ENCODE measurements at places on chromosomes 5 and 9.
A peak's percentile ranks its signal among the peaks of the same experiment; 100 is the strongest.

- DNase-seq, result no peak
Observed at GRCh38 chr9:110148891-110149290, 59.1 kb downstream of the C9orf152 start.

- DNase-seq, result no peak
Observed at GRCh38 chr5:134020188-134020587, 15.4 kb upstream of the VDAC1 start.

- DNase-seq, result no peak
Observed at GRCh38 chr5:72314571-72315172, 5.4 kb downstream of the MRPS27 start.

GRCh38 chr9:121023064-121023463 is 27.0 kb downstream of the C5 start:
- no peak for DNase-seq

DNA sequence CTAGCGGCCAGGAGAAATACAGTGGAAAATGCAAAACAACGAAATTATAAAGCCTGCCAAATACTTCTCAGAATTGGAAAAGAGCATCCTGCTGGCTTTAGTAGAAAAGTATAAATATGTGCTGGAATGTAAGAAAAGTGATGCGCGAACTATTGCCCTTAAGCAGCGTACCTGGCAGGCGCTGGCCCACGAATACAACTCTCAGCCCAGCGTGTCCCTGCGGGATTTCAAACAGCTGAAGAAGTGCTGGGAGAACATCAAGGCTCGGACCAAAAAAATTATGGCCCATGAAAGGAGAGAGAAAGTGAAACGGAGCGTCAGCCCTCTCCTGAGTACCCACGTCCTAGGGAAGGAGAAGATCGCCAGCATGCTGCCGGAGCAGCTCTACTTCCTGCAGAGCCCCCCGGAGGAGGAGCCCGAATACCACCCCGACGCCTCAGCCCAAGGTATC is 15.0 kb downstream of the MSANTD3 start:
- no peak for DNase-seq

DNA sequence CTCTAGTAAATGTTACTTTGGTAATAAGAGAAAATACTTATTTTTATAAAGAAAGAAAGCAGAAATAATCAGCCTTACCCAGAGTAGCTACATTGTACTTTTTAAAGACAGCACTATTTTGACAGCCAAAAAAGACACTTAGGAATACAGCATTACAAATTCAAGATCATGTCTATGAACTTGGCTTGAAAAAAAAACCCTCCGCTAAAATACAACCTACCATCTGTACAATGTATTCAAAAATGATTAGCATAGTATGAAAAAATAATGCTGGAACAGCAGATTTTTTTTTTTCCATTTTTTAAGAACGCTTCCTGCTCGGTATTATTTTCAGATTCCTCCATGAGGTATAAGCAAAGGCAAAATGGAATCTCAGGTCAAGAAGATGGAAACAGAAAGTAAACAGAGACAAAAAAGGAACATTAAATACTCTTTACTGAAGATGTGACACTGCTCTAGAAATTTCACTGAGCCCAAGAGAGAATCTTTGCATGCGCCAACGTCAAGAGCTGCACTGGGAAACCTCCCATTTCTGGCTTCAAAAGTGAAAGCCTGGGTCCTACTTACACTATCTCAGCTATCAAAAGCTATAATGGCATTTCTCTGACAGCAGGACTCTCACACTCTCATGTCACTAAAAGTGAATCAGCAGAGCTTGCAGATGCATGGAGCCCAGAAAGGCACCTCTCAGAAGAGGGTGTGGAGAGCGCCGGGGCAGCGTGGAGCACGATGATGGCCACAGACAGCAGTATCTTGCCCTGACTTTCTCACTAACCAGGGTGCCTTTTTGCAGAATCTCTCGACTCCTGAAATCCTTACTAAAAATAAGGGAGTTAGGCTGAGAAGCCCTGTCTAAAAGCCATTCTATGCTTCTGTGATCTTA is 167.4 kb downstream of the ELAVL2 start:
- DNase-seq, result no peak

GRCh38 chr5:122311497-122311960 is 508 bp upstream of the SNCAIP start:
- DNase-seq, result peak; percentile 63

DNA sequence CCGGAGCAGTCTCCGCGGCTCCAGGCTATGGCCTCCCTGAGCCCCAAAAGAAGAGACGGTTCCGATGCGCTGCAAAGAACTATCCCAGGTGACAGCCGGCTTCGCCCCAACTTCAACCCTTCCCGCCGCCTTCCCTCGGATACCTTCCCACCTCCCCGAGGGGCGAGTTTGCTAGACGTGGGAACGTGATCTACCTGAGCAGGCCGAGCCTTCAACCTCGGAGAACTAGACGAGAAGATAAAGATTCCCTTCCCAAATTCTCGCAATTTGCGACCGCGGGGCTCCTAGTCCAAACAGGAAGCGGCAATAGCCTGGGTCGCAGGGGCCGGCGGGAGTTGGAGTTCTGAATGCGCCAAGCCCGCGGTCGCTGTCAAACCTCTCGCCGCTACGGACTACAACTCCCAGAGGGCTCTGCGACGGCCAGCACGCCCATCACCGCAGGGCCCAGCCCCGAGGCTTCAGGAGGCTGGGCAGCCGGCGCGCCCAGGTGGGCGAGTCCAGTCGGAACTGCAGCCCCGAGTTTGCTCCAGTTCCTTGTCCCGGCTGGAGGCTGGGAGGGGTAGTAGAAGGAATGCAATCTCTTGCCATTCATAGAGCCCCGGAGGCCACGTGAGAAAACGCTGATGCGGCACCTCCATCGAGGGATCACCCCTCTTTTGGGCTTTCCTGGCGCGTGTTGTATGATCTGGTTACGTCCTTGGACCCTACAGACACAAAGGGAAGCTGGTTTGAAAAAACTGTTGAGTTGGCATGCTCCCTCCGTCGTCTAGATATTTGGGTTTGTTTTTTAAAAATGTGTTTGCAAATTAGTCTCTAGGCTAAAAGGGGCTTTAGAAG is at the start of gene SLC38A9:
Gene SLC38A9, minus strand, starts transcription at position 302 of the 837 bp plus-strand sequence. CDS start 14,366 bp downstream, outside the sequence.
- peak; percentile 96 for DNase-seq

DNA sequence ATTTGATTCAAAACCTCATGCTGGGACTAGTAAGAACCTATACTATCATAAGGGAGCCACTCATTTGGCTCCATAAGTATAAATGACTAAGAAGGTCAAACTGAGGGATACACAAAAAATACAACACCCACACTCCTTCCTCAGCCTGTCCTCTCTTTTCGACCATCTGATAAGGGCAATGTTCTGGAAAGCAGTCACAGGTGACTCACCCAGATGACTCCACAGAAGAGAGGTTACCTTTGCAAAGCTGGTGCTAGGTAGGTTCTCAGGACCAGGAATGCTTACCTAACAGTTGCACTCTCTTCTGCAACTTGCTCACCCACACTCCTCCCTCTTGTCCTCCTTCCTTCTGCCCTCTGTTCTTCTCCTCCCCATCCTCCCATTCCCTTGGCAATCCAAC is 32.9 kb downstream of the LHFPL2 start:
- DNase-seq, result no peak

- no peak for DNase-seq
Observed at GRCh38 chr5:115349001-115349817, 52.8 kb upstream of the CCDC112 start.

DNA sequence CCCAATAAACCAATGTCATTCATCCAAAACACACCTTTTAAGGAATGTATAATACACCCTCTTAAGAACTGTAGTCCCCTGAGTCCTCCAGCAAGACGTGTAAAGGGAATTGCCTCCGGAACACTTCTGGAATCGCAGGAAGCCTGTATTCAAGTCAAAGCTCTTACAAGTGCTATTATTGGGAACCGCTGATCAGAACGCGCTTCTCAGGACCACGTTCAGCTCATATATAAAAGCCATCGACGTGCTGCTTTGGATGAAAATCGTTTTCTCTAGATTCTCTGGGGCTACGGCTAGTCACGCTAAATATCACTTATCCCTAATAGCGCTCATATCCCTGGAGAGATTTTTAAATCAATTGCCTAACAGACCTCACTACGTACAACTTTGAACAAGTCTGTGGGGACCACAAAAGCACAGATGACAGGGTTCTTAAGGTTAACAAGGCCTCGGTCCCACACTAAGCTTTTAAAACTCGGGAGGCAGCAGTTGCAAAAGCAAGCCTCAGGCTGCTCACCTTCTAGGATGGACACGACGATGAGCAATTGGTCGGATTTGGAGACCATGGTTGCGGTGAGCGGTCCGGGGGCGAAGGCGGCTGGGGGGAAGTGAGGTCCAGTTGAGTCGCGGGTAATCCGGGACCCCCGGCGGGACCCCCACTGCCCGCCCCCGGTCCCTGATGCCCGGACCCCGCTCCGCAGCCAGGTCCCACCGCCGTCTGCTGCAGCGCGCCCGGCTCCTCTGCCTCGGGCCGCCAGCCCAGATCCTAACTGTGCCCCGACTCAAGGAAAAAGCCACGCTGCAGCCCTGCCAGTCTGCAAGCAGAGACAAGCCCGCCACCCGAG is 548 bp downstream of the CEP120 start:
- DNase-seq, result no peak

DNA sequence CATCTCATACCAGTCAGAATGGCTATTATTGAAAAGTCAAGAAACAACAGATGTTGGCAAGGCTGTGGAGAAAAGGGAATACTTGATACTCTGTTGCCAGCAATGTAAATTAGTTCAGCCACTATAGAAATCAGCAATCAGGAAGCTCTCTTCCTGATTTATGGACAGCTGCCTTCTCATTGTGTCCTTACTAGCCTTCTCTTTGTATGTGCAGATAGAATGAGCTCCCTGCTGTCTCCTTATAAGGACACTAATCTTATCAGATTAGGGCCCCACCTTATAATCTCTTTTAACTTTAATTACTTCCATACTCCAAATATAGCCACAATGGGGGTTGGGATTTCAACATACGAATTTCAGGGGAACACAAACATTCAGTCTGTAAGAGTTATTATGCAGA is 38.0 kb downstream of the KCNV2 start:
- DNase-seq, result no peak

GRCh38 chr9:109821711-109822110 is 41.7 kb downstream of the PALM2AKAP2 start:
- no peak for DNase-seq

DNA sequence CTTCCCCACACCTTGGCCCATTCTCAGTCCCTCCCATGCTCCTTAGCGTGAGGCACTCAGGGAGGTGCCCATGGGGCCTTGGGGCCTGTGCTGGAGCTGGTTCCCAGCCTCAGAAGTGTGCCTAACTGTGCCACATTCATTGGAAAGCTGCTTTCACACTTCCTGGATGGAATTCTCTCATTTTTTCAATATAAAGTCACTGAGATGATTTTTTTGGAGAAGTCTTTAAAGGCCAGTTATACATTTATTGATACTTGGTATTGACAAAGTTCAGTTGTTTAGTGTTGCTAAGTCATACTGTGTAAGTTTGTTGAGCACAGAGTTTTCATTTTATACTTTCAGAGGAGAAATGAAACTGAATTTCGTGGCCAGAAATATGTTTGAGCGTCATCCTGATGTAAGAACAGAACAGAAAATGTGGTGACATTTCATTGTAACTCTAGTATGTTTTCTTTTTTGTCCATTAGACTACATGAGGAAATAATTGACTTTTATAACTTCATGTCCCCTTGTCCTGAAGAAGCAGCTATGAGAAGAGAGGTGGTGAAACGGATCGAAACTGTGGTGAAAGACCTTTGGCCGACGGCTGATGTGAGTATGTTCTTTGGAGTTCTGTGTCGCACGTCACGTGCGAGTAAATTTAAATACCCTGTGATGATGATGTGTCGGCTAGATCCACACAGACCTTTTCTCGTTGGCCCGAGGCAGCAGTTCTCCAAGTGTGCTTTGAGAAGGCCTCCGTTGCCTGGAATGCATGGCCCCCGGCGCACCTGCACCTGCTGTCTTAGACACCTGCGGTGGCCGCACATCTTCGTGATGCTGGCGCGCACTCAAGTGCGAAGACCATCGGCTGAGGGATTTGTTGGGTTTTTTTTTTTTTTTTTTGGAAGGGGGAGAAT is 24.1 kb downstream of the TENT4A start:
- no peak for DNase-seq

DNA sequence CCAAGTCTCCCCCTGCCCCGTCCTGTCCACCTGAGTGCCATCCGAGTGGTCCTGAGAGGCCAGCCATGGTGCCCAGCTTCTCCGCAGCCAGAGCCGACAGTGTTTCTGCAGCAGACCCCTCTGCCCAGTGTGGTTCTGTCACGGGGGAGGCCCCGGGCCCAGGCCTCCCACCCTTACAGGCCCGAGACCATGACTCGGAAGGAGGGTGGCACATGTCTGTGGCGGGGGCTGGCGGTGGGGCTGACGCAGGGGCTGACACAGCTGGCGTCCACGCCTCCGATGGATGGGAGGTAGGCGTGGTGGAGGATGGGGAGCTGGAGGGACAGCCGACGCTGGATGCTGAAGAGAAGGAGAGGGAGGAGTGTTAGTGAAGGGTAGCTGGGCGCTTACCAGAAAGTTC is 35.0 kb upstream of the TBC1D2 start:
- DNase-seq, result no peak

GRCh38 chr5:44336708-44337107 is 52.5 kb downstream of the FGF10 start:
- DNase-seq, result no peak

- no peak for DNase-seq
Observed at GRCh38 chr9:13967011-13967410, 346.9 kb downstream of the NFIB start.

GRCh38 chr5:116370886-116371285 is 203.7 kb downstream of the SEMA6A start:
- no peak for DNase-seq

GRCh38 chr9:111925784-111926183 is 29.2 kb downstream of the UGCG start:
- no peak for DNase-seq

GRCh38 chr5:50873595-50874277 is 207.3 kb downstream of the PARP8 start:
- DNase-seq, result no peak

DNA sequence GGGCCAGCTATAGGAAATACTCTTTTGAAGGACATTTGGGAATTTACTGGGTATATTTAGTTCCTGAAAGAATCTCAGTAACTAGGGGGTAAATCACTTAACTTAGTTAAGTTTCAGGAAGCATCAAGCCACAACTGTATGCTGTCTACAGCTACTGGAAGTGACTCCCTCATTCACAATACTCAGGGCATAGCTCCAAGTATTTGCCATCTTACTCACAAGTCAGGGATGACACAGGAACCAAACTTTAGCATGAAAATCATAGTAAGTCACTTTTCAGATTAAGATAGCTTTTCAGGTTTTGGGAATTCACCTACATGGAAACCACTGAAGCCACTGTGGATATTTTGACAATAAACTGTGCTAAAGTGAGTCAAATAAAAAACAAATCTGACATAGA is 242.4 kb upstream of the ATP10B start:
- DNase-seq, result no peak

Measured in retina (tissue), 1 donor.